ENCODE measurements at places on chromosomes 13 and 19.

- DNase-seq = no peak
Measured at GRCh38 chr13:29530901-29531300, 64.6 kb downstream of the SLC7A1 start.

DNA sequence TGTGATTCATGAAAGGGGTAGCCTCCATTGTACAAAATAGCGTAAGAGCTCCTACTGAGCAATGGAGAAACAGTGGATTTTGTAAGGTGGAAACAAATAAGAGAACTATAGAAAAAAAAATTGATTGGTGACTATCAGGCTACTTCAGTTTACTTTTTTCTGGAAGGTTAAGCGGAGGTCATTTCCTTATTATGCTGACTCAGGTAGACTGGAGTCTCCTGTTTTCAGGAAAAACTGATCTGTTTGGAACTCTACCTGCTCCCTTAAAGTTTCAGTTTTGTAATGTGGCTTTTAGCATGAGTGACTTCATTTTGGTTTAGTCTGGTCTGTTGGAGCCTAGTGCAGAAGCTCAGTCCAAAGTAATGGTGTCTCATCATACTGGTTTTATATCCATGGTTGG is 3.4 kb downstream of the ZNF607 start:
- no peak for DNase-seq

DNA sequence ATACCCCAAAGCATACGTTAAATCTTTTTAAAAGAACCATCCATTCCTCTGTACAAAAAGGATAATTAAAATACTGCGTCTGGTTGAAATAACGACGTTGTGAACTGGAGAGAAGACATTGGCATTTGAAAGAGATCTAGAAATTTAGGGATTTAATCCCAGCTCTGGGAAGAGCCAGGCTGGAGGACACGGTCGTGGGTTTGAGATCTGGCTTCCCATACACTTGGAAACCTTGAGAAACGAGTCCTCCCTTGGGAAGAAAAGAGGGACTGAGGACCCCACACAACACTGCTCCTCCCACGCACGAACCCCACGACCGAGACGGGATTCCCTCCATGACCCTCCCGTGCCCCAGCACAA is 625 bp downstream of the ZNF709 start:
- DNase-seq = no peak

DNA sequence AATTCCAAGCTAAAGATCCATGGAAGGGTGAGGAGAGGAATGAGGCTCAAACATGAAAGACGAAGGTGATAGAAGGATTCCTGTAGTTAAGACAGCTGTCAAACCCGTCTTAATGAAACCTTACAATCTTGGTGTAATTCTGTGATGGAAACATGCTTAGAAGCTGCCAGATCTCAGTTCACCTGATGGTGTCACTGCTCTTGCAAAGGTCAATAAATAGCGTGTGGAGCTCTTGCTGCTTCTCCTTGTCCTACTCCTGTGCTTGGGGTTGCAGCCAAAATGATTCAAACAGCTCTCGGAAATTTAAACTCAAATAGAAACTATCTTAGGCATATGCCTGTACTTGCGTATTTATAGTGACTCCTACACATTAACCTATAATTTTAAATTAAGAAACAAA is 1705.0 kb downstream of the OLFM4 start:
- DNase-seq = no peak

GRCh38 chr13:26497968-26498511 is 59.4 kb upstream of the WASF3 start:
- DNase-seq = peak; percentile 77

GRCh38 chr13:92951273-92951890 is 275.2 kb upstream of the GPC6 start:
- DNase-seq = peak; percentile 68

DNA sequence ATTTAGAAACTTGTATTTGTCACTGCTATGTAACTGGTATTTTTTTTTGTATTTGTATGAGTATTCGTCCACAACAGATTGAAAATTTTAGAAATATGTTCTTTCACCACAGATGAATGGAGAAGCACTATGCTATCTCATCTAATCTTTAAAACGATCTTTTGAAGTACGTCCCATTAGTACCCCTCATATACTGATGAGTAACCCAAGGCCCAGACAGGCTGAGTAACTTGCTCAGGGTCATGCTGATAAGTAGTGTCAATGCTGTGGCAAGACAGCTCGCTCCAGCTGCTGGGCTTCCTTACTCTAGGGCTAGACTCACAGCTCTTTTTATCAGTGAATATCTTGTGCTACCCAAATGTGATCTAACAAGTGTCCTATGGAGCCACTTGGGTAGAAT is 154.2 kb downstream of the SUCLA2 start:
- peak; percentile 32 for DNase-seq

- no peak for DNase-seq
Measured at GRCh38 chr13:27970382-27971235, 1.5 kb upstream of the CDX2 start.

GRCh38 chr13:64723724-64724123 is 2506.4 kb downstream of the PCDH9 start:
- DNase-seq = peak; percentile 96

DNA sequence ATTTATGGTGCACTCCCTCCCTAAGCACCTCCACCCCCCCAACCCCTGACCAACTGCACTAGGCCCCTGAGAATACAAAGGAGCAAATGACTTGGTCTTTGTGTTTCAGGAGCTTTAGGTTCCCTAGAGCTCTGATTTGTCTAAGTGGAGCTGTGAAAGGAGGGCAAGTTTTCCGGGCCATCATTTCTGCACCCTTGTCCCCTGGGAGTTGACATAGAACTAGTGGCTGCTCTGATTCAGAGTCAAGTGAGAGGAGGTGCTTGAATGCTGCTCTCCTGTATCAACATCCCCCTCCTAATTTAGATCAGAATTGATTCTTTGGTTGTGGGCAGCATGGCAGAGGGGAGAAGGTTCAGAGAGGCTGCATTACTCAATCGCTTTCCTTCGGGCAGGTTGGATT is 391.6 kb downstream of the KCNRG start:
- no peak for DNase-seq

All from amniotic epithelial cell (primary cell).